ENCODE measurements at places on chromosomes 3 and 15.

DNA sequence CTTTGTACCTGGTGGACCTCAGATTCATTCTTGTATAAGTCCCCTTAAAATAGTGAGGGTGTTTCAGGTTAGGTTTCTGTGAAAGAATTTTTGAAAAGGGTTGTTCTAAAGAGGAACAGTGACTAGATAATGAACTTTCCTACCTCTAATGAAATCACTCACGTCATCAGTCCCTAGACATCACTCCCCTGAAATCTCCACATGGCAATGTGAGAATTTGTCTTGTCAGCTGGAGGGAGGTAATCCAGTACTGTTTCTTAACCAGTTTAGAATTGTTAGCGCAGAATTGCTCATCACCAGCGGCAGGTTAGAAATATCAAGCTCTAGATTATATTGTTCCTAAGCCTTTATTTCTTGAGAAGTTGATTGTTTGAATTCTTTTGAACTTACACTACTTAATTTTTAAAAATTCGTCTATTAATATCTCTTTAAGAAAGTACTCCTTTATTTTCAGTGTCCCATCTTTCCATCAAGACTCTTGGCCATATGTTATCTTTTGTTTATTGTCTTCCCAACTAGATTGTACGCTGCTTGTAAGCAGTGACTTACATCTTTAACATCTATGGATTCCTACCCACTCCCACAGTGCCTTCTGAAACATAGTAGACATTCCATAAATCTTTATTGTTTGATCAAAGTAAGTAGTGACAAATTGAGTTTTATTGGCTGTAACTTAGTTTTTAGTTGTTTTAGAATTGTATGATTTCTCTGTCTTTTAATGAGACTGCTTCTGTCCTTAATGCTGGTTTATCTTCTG is 52.8 kb downstream of the RASA2 start:
- DNase-seq, result no peak

- DNase-seq, result no peak
Measured at GRCh38 chr3:197204736-197205135, 93.7 kb downstream of the DLG1 start.

GRCh38 chr3:12142476-12142875 is 16.2 kb downstream of the TIMP4 start:
- DNase-seq, result no peak

DNA sequence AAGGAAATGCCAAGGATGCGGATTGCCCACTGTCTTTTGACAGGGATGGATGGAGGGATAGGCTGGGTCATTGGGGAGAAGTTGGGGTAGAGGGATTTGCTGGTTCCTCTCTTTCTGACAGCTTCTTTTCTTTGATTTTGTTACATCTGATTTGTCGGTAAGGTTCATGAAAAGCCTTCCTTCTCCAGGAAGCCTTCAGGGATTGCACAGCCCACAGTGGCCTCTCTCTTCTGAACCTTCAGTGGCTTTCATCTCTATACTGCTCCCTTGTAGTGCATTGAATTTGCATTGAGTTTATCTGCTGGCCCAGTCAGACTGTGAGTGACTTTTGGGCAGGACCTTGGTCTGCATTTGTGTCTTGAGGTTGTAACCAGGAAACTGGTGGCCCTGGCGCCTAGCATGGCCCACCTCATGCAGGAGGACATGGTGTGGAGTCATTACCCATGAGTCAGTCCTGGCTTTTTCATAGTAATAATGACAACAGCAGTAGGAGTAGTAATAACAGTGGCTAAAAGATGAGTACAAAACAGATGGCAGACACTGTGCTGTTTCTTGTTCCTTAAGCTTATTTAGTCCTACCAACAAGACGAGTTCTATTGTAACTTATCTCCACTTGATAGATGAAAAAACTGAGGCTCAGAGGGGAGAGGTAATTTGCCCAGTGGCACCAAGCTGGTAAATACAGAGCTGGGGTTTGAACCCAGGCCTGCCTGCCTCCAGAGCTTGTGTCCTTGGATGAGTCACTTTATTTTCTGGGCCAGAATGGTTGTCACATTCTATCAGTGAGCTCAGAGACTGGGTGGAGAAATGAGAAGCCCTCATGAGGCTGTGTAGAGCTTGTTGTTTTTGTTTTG is 28.4 kb downstream of the SMAD6 start:
- DNase-seq, result no peak
